ENCODE measurements at places on chromosomes 6 and 20. TPM values are rescaled to one million over a fixed set of nuclear protein-coding genes. Genes with fewer than 3 reads are reported as not detected.

Gene IBTK
- 42.6 TPM for polyA plus RNA-seq

Gene COL9A3
- polyA plus RNA-seq, result 29.5 TPM

Gene SRC
- 65.0 TPM for polyA plus RNA-seq

DNA sequence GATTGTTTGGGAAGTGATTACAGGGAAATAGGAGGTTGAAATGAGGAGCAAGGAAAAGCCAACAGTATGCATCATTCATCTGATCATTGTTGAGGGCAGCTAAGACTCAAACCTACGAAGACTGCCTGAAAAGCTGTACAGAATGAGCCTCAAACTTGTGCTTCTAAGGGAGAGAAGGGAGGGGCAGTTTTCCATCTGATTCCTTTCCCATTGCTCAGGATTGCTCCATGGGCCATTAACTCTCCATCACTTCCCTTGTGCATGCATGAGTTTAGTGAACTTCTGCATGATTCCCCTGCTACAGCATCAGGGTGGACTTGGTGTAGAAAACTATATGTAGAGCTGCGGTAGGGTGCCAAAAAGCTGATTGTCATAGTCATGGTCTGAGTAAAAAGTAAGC, 742.7 kb upstream of the SLC35B3 start:
- no peak for DNase-seq

DNA sequence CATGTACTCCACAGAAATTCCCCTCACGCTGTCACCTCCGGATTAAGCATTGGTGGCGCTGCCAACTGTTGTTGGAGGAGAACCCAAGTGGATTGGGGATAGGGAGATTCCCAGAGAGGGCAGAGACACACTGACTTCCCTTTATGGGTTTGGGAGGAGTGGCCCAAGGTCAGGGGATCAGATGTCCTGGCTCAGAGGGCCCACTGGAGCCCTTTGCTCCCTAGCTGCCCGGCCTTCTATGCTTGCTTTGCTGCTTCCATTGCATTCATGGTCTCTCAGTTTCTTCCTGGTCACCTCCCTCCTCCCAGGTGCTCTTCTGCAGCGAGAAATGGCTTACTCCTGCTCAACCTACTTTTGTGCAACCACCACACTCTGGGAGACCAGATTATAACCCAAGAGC, 14.3 kb downstream of the CUL9 start:
- DNase-seq, result no peak

DNA sequence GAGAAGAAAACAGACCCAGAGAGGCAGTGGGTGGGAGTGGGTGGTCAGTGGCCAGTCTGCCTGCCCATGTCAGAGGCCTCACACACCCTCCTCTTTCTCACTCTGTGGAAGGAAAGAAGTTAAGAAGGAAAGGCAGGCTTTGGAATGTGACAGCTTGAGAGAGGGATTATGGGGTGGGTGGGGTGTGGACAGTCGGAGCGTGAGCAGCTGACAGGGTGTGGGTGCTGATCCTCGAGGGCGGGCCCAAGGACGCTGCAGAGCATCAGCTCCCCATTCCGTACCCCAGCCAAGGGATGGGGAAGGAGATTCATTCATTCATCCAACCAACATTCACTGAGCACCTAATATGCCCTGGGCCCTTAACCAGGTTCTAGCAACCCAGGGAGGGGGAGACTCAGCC, 4.8 kb downstream of the TGM6 start:
- no peak for DNase-seq

DNA sequence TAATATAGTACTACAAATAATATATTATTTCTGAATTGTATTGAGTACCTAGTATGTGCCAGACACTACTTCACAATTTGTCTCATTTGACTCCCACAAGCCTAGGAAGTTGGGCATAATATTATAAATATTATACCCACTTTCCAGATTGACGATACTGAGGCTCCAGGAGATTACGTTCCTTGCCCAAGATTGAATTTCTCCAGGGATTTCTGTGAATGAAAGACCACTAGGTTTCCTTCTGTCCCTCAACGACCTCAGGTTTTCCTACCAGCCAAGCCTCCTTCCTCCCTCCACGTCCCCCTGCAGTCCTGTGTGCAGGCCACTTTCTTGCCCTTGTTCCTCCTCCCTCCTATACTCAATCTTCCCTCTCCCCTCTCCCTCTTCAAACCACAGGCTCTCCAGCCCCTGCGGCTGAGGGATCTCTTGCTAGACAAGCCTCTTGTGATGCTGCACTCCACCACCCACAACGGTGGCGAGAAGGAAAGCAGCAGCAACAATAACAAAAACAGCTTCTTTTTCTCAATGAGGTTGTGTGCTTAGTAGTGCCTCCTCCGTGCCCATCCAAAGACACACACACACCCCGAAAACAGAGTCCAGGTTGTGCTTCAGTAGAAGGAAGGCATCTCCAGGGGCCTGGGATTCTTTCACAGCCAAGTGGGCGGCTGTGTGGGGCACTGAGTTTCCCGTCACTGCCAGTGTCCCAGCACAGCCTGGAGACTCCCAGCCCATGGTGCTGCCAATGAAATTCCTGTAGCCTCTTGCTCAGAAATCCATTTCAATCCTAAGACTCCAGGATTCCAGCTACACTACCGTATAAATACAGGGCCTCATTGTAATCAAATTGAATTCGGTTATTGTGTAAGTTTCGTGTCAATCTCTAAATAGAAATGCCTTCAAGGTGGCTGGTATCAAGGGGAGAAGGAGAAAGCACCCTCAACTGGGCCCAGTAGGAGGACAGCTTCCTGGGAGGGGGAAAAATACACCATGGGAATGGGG, 94.4 kb downstream of the NCR2 start:
- DNase-seq, result no peak

DNA sequence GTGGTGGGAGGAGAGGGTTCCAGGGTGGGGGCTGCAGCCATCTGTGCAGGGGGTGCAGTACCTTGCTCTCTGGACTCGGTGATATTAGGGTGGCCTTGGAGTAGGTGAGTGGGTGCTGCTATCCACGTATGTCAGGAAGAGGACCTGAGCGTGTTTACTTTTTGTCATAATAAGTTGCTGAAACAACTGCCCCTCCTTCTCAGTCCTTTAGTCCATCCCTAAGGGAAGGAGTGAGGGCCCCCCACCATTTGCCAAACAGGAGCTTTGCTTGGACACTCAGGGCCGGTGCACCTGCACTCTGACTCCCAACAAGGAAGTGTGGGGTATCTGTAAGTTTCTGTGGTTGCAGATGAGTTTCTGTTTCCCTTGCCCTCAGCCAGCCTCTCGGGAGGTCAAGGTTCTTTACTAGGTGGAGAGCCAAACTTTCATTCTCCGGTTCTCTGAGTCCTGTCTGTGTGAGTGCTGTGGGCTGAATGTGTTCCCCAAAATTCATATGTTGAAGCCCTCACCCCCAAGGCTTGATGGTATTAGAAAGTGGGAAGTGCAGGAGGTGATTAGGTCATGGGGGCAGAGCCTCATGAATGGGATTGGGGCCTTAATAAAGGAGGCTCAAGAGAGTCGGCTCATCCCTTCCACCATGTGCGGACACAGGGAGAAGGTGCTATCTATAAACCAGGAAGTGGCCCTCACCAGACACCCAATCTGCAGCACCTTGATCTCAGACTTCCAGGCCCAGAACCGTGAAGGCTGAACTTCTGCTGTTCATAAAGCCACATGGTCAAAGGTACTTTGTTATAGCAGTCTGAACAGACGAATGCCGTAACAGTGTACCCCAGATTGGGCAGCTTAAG, 19.6 kb upstream of the CCR6 start:
- DNase-seq, result no peak

DNA sequence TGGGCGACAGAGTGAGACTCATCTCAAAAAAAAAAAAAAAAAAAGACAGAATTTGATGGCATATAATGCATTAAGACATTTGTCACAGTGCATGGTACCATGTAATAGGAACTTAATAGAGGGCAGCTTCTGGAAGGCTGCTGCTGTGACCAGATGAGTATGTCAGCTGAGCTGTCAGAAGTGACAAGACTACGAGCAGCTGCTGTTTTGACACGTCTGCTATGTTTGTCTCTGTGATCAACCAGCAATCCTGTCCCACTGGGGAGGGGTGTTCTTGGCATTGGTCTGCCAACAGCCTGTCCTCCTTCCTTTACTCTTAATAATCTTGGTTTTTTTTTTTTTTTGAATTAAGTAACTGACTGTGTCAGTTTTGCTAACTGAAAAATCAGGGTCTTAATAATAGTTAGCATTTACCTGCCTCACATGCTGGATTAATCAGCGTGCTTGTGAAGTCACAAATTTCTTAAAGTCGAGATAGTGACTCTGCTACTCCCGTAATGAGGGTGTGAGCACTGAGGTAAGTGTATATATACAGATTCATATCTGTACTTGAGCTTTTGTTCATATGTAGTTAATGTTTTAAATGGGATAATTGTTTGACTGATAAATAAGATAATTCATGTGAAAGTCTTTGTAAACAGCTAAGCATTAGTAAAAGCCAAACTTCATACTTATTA, 152.4 kb downstream of the BMP2 start:
- DNase-seq, result no peak

Data from left renal cortex interstitium (tissue), 4 donors.